ENCODE measurements at places on chromosomes 4 and X.

DNA sequence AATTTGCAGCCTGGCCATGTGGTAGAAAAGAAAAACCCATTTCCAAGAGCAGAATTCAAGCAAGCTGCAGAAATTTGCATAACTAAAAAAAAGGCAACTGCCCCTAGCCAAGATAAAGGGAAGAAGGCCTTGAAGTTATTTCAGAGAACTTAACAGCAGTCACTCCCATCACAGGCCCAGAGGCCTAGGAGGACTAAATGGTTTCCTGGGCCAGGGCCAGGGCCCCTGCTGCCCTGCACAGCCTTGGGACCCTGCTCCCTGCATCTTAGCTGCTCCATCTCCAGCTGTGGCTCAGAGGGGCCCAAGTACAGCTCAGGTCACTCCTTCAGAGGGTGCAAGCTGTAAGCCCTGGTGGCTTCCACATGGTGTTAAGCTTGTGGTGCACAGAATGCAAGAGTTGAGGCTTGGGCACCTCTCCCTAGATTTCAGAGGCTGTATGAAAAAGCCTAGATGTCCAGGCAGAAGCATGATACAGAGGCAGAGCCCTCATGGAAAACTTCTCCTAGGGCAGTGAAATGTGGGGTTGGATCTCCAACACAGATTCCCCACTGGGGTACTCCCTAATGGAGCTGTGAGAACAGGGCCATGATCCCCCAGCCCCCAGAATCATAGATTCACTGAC lies 6.7 kb upstream of the MID2 start:
- no peak for DNase-seq

- DNase-seq = no peak
Measured at GRCh38 chrX:20519826-20520225, 253.1 kb upstream of the RPS6KA3 start.

DNA sequence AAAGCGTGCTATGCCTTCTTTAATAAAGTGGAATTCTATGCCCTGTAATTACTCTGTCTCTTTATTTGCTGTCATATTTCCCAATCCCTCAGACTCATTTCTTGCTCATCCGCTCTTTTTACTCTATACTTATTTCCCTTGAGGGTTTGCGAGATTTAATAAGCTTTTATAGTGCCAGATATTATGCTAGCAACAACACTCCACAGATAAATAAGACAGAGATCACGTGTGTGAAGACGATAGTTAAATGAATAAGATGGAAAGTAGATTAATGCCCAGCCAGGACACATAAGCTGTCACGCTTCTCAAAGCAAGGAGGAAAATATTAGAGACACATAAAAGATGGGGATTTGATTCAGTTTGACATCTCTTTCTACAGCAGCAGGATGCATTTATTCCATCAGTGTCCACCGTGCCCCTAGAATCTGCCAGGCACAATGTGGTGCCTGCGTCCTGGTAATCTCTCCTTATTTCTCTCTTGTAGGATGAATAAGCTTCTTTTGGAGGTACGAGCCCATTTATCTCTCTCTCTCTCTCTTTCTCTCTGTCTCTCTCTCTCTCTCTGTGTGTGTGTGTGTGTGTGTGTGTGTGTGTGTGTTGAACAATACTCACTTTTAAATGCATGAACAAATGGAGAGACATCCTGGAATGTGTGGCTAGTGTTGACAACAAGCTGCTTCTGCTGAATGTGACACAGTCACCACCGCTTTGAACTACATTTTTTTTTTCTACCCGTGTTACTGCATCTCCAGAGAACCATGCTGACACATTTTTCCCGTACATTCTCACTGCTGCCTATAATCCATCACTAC lies 48.2 kb downstream of the TMEM156 start:
- DNase-seq = no peak

DNA sequence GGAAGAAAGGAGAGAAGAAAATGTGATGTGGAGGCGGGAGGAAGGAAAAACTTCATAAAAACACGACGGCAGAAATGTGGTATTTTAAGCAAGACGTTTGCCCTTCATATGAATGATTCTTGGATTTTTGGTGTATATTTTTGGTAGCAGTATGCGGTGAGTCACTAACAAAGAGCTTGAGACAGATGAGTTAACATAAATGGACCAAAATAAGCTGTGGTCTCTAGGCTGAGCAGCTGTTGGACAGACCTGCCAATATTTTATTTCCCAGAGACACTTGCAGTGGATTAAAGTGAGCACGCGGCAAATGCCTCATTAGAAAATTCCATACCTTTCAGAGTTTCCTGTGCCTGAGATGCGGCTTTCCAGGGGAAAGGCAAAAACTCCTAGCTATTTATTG lies 43.1 kb upstream of the RPS6KA3 start:
- DNase-seq = no peak

DNA sequence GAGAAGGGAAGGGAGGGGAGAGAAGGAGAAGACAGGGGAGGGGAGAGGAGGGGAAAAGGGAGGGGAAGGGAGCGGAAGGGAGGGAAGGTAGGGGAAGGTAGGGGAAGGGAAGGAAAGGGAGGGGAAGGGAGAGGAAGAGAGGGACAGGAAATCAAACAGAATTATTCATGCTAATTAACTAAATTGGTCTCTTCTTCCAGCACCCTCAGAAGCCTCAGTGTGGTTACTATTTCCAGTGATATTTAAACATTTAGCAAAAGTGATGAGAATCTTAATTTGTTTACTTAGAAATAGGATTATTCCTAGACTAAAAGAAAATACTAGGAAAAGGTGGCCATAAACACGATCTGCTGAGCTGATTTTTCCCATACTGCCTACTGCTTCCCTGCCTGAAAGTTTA lies 193.1 kb upstream of the CPEB2 start:
- no peak for DNase-seq

DNA sequence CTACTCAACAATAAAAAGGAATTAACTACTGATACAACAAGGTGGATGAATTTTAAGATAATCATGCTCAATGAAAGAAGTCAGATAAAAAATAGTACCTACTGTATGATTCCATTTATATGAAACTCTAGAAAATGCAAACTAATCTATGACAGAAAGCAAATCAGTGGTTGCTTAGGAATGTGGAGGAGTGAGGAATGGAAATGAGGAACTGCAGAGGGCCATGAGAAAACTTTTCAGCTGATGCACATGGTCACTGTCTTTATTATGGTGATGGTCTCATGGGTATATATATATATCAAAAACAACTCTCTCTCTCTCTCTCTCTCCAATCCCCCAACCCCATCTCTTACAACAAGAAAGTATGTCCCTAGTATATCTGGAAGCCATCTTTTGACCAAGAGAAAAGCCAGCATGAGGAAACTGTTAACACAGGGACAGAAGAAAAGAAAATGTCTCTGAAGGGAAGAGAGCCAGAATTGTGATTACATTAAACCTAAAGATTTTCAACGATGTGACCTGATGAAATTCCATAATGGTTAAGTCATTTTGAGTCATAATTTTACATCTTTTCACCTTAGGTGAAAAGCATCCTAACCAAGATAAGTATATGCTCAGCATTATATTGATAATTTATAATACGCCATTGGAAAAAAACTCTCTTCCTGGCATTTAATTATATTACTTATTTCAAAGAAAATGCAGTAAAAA lies 8.5 kb upstream of the NFKB1 start:
- DNase-seq = no peak

DNA sequence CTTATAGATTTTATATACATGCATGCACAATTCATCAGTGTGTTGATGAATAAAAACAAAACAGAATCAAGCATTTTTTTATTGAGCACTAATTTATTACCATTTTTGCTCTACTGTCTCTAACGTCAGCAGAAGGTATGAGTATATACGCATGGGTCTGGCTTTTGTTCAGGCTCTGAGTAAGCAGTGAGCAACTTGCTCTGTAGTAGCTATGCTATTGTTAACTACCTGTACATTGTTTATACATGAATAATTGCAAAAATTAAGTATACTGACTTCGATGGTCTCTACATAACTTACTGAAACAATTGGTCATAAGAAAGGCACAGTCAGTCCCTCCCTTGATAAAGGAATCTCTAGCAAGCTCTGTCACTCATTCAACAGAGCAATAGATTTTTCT lies 122.9 kb downstream of the RS1 start:
- no peak for DNase-seq

DNA sequence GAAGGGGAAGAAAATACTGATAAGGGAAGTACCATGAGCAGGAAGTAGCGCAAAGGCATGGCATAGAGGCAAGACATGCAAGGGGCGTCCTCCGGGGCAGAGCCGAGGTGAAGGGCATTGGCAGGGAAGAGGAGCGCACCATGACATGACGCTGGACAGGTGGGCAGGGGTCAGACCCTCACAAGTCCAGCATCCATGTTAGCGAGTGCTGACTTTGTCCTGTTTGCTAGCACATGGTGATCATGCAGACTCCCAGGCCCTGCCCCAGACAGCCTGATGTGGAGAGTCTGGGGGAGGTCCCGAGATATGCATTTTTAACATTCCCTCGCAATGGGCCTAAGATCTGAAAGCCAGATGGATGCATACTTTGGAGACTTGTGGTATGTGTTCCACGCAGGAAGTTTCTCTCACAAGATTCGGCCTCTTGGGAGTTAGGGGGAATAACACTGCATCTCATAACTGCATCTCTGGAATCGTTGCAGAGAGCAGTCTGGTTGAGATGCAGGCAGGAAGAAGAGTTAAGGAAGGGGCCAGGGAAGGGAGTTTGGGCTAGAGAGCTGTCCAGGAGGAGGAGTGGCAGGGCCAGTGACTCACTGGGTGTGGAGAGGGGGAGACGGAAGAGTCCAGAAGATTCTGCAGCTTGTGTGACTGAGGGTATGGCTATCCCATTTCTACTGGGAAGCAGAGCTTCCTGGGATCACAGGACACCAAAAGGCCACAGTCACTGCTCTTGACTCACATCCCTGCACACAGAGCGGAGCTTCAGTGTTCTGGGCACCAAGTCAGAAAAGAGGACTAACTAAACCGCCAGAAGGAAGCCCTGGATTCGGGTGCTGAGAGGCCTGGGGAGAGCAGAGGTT lies 59.7 kb downstream of the FAM184B start:
- no peak for DNase-seq

DNA sequence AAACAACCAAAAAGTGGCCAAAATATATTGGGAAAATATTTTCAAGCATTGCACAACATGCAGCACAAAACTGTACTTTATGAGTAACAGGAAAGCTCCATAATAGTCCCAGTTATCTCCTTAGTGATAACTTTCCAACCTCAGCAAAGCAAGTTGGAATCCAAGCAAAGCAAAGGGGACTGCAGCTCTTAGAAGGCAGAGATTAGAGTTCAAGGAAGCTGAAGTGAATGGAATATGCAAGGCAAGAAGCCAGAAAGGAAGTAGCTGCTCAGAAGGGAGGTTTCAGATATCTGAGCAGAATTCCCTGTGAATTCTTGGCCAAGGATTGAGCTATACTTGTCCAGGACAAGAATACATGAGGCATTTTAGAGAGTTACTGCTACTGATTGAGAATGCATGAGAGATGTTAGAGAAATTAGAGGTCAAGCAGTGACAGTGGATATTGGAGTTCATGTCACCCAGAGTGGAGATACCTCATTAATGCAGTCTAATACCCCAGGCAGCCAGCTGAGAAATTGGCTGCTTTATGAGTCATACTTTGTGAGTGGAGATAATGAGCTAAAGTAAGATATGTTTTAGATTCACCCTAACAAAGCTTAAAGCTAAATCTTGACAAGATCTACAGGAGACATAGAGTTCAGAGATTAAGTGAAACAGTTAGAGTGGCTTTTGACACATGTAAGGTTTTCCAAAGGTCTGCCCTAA lies 102.8 kb downstream of the INPP4B start:
- DNase-seq = no peak

DNA sequence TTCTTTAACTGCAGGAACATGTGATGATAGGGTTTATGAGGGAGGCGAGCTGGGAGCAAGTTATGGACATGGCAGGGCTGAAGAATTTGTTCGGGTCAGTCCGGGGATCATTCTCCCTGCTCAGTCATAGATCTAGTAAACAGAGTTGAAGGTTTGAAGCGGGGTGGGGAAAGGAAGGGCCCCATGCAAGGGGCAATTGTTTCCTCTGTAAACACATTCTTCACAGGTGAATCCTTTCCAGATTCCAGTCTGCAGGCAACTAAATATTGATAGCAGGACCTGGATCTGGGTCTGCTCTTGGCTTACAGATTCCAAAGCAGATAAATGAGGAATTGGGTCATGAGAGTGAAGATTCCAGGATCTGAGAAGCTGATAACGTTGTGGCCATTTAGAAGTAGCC lies 44.3 kb upstream of the ARHGAP24 start:
- DNase-seq = no peak

- DNase-seq = no peak
Measured at GRCh38 chrX:80879143-80879542, 69.5 kb upstream of the BRWD3 start.

- DNase-seq = no peak
Measured at GRCh38 chr4:105116616-105117319, 29.9 kb upstream of the TET2 start.

DNA sequence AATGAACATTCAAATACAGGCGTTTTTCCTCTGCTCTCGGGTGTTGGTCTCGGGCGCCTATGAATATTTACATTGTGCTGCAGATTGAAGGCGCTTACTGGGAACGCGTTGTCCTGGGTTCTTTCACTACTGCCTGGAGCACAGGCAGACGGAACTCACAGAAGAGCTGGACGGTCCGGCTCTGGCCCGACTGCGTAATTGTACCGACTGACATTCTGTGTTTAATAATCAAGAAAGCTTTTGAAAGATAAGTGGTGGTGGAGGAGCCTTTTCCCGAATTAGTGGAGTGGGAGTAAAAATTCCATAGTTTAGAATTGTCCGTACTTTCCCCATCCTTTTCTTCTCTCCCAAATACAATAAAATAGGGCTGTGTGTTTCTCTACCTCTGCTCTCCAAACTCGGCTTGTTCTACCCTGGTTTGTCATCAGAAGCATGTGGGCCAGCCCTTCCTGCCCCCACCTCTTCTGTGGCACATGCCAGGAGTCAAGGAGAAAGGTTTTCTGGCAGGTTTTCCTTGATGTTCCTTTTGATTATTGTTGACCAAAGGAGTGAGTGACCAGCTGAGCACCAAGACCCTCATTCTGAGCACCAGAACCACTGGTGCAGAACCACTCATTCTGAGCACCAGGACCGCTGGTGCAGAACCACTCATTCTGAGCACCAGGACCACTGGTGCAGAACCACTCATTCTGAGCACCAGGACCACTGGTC lies 2.3 kb downstream of the FHDC1 start:
- DNase-seq = no peak

GRCh38 chr4:71559957-71560571 lies 221.2 kb downstream of the SLC4A4 start:
- no peak for DNase-seq

DNA sequence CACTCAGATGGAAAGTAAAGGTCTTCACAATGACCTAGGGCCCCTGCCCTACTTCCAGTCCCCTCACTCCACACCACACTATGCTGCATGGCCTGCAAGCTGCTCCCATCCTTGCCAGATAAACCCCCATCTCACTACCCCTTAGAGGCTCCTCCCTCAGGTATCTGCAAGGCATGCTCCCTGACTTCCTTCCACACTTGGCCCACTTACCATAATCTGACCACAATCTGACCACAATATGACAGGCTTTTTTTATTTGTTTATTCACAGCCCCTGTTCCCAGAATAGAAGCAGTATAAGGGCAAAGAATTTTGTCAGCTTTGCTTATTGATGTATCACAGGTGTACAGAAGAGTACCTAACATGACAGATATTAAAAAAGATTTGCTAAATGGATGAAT lies 124.7 kb downstream of the CAMK2D start:
- no peak for DNase-seq

- no peak for DNase-seq
Measured at GRCh38 chr4:38715050-38715449, 51.1 kb downstream of the KLF3 start.

- DNase-seq = no peak
Measured at GRCh38 chr4:93221771-93222170, 606.8 kb upstream of the ATOH1 start.
